ENCODE measurements at places on chromosomes 13 and 19. TPM values are rescaled to one million over a fixed set of nuclear protein-coding genes. Genes with fewer than 3 reads are reported as not detected.

DNA sequence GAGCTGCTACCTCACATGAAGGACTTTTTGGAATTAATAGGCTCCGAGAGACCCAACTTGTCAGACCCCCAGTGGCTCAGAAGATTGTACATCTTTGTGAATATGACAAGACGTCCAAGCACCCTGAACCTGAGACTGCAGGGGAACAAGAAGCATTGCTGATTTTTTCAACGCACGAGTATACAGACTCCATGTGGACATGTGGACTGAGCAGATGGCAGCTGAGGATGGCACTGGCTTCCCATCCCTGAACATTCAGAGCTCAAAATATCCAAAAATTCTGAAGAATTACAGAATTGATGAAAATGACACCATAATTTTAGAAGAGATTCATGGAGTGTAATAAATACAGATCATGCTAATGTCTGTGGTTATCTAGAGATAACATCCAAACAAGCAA is 254.1 kb downstream of the MZT1 start:
- no peak for DNase-seq
- no peaks in the 10 kb centered on the region for H3K4me1 ChIP-seq
- H3K27me3 ChIP-seq = no peaks in the 10 kb centered on the region
- H3K36me3 ChIP-seq = no peaks in the 10 kb centered on the region
- no peak overlapping the region for H3K4me3 ChIP-seq

Gene LSM7
- 97.3 TPM for total RNA-seq

DNA sequence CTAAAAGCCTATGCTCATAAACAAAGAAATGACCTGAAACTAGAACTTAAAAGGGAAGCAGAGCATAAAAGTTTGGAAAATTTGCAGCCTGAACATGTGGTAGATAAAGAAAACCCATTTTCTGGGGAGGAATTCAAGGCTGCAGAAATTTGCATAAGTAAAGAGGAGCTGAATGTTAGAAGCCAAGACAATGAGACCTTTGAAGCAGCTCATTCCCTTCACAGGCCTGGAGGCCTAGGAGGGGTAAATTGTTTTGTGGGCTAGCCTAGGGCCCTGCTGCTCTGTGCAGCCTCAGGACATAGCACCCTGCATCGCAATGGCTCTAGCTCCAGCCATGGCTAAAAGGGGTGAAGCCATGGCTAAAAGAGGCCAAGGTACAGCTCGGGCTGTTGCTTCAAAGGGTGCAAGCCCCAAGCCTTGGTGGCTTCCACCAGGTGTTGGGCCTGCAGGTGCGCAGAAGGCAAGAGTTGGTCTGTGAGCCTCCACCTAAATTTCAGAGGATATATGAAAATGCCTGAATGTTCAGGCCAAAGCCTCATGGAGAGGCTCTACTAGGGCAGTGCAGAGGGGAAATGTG is 38.3 kb downstream of the ZIC2 start:
- no peaks in the 10 kb centered on the region for H3K36me3 ChIP-seq
- H3K27ac ChIP-seq = no peak overlapping the region
- DNase-seq = no peak
- H3K27me3 ChIP-seq = no peaks in the 10 kb centered on the region
- H3K4me3 ChIP-seq = no peak overlapping the region
- no peaks in the 10 kb centered on the region for H3K4me1 ChIP-seq

DNA sequence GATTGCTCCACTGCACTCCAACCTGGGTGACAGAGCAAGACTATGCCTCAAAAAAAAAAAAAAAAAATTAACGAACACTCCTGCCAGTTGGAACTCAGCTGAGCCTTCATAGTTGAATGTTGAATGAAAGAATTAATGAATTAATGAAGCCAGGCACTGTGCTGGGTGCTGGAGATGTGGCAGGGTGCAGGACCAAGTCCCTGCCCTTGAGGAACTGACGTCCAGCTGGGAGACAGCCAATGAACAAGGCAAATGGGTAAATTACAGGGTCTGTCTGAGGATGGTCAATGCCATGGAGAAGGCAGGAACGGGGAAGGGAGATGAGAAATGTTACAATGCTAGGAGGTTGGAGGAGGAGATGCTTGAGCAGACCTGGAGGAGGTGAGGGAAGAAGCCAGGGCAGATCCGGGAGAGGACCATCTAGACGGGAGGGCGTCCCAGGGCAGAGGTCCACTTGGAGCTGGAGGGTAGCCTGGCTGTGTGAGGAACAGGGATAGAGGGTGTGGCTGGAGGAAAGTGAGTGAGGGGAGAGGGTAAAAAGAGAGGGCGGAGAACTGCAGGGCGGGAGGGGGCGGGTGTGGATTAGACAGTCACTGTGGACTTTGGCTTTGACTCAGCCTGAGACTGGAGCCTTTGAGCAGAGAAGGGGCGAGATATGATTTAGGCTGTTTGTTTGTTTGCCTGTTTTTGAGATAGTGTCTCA is 16.8 kb upstream of the IGSF23 start:
- H3K27me3 ChIP-seq = no peaks in the 10 kb centered on the region
- H3K4me1 ChIP-seq = no peaks in the 10 kb centered on the region
- no peak overlapping the region for H3K27ac ChIP-seq
- no peaks in the 10 kb centered on the region for H3K36me3 ChIP-seq
- no peak overlapping the region for H3K4me3 ChIP-seq
- DNase-seq = no peak

Gene RASA3
- total RNA-seq = 33.7 TPM

GRCh38 chr13:21243045-21243897 is 66.8 kb downstream of the MRPL57 start:
- H3K36me3 ChIP-seq = no peaks in the 10 kb centered on the region
- H3K27me3 ChIP-seq = no peaks in the 10 kb centered on the region
- H3K27ac ChIP-seq = no peak overlapping the region

Gene ZNF274
- total RNA-seq = 13.7 TPM

- H3K27me3 ChIP-seq = no peaks in the 10 kb centered on the region
- no peak overlapping the region for H3K4me3 ChIP-seq
- DNase-seq = peak; percentile 32
- H3K4me1 ChIP-seq = no peaks in the 10 kb centered on the region
- H3K27ac ChIP-seq = no peak overlapping the region
- H3K36me3 ChIP-seq = no peaks in the 10 kb centered on the region
Measured at GRCh38 chr19:35013041-35013819, 13.1 kb downstream of the GRAMD1A start.

DNA sequence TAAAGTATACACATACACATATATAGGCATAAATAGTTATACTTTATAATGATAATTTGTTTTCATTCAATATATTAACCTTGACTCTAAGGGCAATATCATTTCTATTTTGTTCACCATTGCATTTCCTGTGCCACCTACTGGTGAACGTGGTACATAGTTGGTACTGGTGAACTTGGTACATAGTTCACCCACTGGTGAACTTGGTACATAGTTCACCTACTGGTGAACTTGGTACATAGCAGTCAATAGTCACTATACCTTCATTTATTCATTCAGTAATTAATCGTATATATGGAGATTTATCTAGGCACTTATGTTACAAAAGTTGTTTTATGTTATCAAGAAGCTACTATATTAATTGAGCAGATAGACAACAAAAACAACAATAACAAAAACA is 172.6 kb upstream of the ATXN8OS start:
- H3K27me3 ChIP-seq = no peaks in the 10 kb centered on the region
- H3K36me3 ChIP-seq = no peaks in the 10 kb centered on the region
- no peak overlapping the region for H3K4me3 ChIP-seq
- no peak overlapping the region for H3K27ac ChIP-seq
- H3K4me1 ChIP-seq = no peaks in the 10 kb centered on the region

GRCh38 chr13:48580185-48580803 is 47.4 kb upstream of the RCBTB2 start:
- H3K4me3 ChIP-seq = no peak overlapping the region
- no peaks in the 10 kb centered on the region for H3K36me3 ChIP-seq
- peak; percentile 45 for DNase-seq
- H3K27ac ChIP-seq = no peak overlapping the region
- H3K4me1 ChIP-seq = peaks cover 6% of the 10 kb centered on the region
- no peaks in the 10 kb centered on the region for H3K27me3 ChIP-seq

Gene SCEL
- total RNA-seq = not detected

Gene KLK10
- total RNA-seq = not detected

DNA sequence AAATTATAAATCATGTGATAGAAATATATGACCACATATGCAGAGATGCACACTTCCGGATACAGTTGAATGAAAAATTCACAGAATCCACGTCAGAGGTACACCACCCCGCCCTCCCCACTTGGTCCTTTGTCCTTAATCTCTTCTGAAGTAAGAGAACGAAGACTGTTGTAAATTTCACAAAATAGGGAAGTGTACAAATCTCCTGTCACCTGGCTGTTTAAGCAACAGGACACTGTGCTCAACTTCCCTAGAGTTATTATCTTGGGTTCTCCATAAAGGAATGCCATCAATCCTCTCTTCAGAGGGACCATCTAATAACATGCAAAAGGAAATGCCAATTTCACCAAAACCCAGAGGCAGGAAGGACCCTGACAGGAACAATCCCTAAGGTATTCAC is 10.5 kb upstream of the CEACAM6 start:
- no peak for DNase-seq
- no peaks in the 10 kb centered on the region for H3K4me1 ChIP-seq
- no peaks in the 10 kb centered on the region for H3K36me3 ChIP-seq
- H3K27ac ChIP-seq = no peak overlapping the region
- H3K27me3 ChIP-seq = no peaks in the 10 kb centered on the region

DNA sequence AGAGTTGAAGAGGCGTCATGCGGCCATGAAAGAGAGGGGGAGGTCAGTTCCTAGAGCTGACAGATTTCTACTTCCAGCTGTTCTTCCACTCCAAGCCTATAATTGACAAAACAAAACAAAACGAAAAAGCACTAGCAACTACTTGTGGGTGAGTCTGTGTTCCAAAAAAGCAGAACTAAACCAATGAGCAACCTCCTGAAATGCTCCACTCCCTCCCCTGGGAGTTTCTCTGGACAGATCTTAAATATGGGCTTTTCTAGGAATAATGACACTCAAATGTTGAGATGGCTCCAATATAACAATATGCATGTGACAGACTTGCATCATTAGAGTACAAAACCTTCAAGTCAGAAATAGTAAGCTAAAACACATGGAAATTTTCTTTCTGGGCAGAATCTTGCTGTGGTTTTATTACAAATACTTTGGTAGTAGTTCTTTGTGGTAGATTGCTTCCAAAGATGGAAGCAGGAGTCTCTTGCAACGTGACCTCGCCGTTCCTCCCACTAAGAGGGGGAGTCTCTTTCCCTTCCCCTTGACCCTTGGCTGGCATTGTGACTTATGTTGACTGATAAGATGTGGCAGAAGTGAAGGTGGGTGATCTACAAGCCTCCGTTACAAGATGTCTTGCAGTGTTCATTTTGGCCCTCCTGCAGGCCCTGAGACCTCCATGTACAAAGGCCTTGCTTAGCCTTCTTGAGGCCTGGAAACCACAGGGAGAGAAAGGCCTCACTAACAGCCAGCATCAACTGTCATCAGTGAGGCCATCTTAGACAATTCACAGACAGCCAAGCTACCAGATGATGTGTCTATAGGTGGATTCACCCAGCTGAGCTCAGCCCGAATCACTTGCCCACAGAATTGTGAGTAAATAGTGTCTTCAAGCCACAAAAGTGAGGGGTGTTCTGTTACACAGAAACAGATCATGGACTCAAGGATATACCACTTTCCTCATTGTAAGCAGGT is 173.1 kb upstream of the RFC3 start:
- no peak overlapping the region for H3K4me3 ChIP-seq
- no peaks in the 10 kb centered on the region for H3K4me1 ChIP-seq
- no peak for DNase-seq
- no peak overlapping the region for H3K27ac ChIP-seq
- H3K36me3 ChIP-seq = no peaks in the 10 kb centered on the region

DNA sequence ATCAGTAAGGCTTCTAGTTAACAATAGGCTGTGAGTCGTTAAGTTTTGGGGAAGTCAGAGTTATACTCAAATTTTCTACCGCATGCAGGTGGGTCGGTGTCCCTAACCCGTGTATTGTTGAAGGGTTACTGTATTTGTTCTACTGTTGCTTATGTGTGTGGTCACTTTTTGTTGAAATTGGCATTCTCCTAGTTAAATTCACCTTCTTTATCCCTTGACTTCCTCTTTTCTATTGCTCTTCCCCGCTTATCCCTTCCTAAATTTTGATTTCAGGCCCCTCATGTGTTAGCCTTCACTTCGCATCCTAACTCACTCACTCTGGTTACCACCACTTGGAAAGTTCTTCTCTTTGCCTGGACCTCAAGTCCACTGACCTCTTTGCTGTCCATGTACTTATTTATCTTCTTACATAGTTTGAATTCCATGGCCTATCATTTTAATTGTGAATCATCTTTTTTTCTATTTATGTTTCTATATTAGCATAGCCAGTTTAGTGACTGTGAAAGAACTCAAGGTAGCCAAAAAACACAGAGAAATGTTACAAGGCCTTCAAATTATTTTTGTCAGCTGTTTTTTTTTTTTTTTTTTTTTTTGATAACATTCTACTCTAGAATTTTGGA is 52.9 kb downstream of the NDFIP2 start:
- no peaks in the 10 kb centered on the region for H3K27me3 ChIP-seq
- no peaks in the 10 kb centered on the region for H3K4me1 ChIP-seq
- H3K27ac ChIP-seq = no peak overlapping the region
- no peak overlapping the region for H3K4me3 ChIP-seq
- no peaks in the 10 kb centered on the region for H3K36me3 ChIP-seq
- DNase-seq = no peak

Gene POU4F1
- not detected for total RNA-seq

DNA sequence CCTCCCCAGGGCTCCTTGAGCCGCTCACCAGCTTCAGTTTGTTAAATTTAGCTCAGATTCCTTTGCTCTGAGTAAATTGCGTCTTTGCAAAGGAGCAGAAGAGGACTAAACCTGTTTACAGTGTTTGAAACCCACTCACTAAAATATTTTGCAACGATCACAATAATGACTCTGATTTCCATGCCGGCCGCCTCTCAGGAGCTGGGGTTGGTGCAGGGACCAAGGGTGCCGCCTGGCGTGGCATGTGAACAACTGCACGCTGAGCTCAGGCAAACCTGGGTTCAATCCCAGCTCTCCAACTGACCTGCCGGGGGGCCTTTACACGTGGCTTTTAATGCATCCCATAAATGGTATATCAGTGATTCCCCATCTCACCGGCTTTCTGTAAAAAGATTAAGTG is 68.7 kb upstream of the CACNA1A start:
- H3K27me3 ChIP-seq = no peaks in the 10 kb centered on the region
- H3K27ac ChIP-seq = no peak overlapping the region
- DNase-seq = no peak
- H3K4me3 ChIP-seq = no peak overlapping the region
- H3K36me3 ChIP-seq = no peaks in the 10 kb centered on the region

- H3K36me3 ChIP-seq = no peaks in the 10 kb centered on the region
- H3K27me3 ChIP-seq = no peaks in the 10 kb centered on the region
- DNase-seq = peak; percentile 18
- no peak overlapping the region for H3K27ac ChIP-seq
- H3K4me3 ChIP-seq = no peak overlapping the region
- no peaks in the 10 kb centered on the region for H3K4me1 ChIP-seq
Measured at GRCh38 chr13:59776924-59777690, 386.6 kb downstream of the DIAPH3 start.

- H3K4me3 ChIP-seq = no peak overlapping the region
- no peak overlapping the region for H3K27ac ChIP-seq
- H3K36me3 ChIP-seq = no peaks in the 10 kb centered on the region
- no peak for DNase-seq
Measured at GRCh38 chr13:43000676-43001075, 8.6 kb upstream of the EPSTI1 start.

GRCh38 chr13:80339912-80340650 is 845 bp downstream of the SPRY2 start:
- no peak for DNase-seq
- H3K4me1 ChIP-seq = peaks cover 11% of the 10 kb centered on the region
- H3K27ac ChIP-seq = peak overlapping the region; percentile 96
- H3K36me3 ChIP-seq = peaks cover 6% of the 10 kb centered on the region
- no peaks in the 10 kb centered on the region for H3K27me3 ChIP-seq
- peak overlapping the region; percentile 90 for H3K4me3 ChIP-seq

- no peak for DNase-seq
- H3K27me3 ChIP-seq = no peaks in the 10 kb centered on the region
- H3K4me1 ChIP-seq = no peaks in the 10 kb centered on the region
- no peaks in the 10 kb centered on the region for H3K36me3 ChIP-seq
- H3K27ac ChIP-seq = no peak within 1 kb of the TSS
Measured at GRCh38 chr19:50969413-50969760, at the start of gene KLK6. TSS of gene KLK6 (minus strand) at chr19:50969591. CDS start at chr19:50968104, 1,487 bp downstream.

All from Panc1 (cell line).